ENCODE measurements at places on chromosomes 1 and 21.

GRCh38 chr1:40530735-40531380, 579 bp upstream of the ZNF684 start:
- peak; percentile 6 for DNase-seq

DNA sequence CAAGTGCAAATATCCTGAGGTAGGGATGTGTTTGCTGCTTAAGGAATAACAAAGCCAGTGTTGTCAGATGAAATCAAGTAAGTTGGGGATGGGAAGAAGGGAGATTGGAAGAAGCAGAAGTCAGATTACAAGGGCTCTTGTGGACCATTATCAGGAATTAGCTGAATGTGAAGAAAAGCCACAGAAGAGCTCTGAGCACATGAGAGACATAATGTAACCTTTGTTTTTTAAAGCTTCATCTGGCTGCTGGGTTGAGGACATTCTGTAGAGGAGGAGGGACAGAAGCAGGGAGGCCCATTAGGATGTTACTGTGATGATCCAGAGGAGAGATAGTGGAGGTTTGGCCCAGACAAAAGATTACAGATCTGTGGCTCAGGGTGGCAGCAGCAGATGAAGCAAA, 111.7 kb downstream of the DUSP10 start:
- DNase-seq: no peak

GRCh38 chr1:240385551-240385950, 226.4 kb downstream of the GREM2 start:
- DNase-seq: no peak

- no peak for DNase-seq
These were observed 22.3 kb downstream of the POGZ start for GRCh38 chr1:151436985-151437384.

DNA sequence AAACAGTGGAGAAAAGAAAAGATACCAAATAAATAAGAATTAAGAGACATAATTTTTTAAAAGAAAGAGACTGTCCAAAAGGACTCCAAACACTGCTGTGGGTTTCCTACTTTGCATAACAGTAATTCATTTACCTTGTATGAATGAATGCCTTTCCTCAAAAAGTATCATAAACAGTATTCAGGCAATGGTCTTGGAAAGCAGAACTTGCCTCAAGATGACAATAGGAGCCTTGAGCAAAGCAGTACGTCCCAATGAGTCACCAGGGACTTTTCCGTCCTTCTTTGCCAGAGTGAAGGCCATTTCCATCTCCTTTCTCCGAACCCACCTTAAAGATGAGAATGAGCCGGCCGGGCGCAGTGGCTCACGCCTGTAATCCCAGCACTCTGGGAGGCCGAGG, 186.4 kb downstream of the ZBTB18 start:
- no peak for DNase-seq

DNA sequence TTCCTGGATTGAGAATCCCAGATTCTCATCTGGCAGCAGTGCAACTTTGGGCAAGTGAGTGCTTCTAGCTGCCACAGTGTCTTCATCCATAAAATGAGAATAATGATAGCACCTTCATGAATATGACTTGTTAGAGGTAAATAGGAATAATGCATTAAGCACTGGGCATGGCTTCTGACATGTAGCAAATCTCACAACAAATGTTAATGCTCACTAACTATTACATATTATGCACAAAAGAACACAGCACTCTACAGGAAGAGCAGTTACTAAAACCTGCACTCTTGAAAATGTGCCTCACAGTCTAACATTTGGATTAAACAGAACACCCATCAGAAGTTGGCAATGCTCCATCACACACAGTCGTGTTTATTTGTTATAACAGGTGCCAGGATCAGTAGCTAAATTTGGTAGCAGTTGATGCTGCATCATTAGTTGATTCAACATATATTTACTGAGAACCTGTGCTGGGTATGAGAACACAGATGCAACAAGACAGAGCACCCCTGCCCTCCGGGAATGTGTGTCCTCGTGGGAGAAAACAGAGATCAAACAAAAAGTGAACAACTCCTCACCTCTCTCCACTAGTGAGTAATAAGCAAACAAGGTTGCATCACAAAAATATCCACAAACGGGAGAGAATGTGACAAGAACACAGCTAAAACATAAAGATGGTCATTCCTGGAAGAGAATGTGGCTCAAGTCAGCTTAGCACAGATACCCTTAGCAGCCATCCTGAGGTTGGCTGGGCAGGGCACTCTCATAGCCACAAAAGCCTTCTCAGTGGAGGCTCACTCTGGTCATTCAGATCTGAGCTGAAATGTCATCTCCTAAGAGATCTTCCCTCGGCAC, 26.2 kb upstream of the LBR start:
- DNase-seq: no peak

DNA sequence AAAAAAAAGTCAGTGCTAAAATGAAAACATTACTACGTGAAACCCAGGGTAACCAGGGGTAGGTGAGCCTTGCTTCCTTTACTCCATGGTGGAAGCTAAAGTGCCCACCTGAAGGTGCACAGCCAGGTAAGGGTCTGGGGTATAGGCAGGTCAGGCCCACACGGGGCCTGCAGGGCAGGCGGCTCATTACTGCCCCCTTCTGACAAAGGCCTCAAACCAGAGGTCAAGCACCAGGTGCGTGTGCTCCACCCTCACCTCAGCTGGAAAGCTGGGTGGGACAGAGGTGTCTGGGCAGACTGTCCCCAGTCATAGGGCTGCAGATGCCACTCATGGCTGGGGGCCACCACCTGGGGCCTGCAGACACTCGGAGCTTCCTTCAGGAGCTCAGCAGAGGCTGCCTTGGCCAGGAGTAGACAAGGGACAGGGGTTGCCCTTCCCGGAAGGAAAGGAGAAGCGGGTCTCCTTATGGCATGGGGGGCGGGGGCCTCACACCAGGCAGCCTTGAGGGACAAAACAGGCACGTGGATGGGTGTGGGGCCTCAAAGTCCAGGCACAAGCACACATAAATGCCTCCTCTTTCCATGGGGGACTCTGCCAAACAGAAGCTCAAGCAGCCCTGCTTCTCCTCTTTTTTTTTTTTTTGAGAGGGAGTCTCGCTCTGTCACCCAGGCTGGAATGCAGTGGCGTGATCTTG, 36.2 kb downstream of the ACOT7 start:
- no peak for DNase-seq

- peak; percentile 18 for DNase-seq
These were observed 6.3 kb upstream of the PHTF1 start for GRCh38 chr1:113765306-113766230.

GRCh38 chr1:95916616-95917015, 682.6 kb downstream of the RWDD3 start:
- peak; percentile 3 for DNase-seq

GRCh38 chr1:18575620-18576019, 55.0 kb upstream of the PAX7 start:
- DNase-seq: peak; percentile 59

- DNase-seq: no peak
These were observed 13.4 kb downstream of the PLA2G5 start for GRCh38 chr1:20083178-20083944.

DNA sequence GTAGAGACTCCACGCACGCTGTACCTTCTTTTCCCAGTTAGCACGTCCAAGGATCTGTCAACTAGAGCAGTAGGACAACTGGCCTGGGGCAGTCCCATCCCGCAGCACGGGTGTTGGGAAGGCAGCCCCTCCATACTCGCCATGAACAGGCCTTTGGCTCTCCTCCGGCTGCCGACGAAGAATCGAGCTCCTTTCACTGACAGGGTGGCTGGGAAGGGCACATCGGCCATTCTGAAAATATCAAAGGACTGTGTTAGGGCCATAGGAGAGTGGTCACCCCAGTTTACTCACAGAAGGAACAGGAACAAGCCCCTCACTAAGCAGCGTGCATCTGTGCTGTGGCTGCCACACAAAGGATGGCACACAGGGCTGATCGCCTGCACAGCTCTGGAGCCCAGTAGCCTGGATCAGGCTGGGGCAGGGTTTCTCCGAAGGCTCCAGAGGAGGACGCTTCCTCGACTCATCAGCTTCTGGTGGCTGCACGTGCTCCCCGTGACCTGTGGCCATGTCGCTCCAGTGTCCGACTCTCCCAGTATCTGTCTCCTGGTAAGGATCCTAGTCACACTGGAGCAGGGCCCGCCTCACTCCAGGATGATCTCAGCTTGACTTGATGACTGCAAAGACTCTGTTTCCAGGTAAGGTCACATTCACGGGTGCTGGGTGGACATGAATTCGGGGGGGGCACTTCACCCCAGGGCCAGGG, 8.9 kb downstream of the KRTAP10-1 start:
- DNase-seq: no peak

DNA sequence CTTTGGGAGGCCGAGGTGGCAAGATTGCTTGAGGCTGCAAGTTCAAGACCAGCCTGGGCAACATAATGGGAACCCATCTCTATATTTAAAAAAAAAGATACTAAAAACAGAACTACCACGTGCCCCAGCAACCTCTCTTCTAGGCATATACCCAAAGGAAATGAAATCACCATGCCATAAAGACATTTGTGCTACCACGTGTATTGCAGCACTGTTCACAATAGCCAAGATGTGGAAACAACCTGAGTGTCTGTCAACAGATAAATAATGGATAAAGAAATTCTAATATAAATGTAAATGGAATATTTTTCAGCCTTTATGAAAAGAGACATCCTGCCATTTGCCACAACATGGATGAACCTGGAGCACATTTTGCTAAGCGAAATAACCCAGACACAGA, 128.6 kb downstream of the PCNX2 start:
- no peak for DNase-seq

GRCh38 chr1:220637759-220638158, 52.4 kb upstream of the C1orf115 start:
- no peak for DNase-seq

DNA sequence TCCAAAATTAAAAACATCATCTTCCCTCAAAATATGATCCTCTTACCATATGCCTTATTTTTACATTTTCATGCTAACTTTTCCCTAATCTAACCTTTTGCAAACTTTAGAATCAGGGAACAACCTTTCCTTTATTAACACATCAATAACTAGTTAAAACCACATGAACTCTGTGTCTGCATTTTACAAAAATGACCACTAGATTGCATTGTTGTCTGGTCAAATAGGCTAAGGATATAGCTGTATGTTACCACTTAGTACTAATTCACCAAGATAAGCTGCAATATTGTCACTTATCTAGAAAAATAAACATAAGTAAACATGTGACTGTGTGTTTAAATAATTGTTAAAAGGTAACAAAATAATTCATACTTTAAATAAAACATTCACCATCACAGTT, 82.3 kb downstream of the DENND1B start:
- peak; percentile 5 for DNase-seq

DNA sequence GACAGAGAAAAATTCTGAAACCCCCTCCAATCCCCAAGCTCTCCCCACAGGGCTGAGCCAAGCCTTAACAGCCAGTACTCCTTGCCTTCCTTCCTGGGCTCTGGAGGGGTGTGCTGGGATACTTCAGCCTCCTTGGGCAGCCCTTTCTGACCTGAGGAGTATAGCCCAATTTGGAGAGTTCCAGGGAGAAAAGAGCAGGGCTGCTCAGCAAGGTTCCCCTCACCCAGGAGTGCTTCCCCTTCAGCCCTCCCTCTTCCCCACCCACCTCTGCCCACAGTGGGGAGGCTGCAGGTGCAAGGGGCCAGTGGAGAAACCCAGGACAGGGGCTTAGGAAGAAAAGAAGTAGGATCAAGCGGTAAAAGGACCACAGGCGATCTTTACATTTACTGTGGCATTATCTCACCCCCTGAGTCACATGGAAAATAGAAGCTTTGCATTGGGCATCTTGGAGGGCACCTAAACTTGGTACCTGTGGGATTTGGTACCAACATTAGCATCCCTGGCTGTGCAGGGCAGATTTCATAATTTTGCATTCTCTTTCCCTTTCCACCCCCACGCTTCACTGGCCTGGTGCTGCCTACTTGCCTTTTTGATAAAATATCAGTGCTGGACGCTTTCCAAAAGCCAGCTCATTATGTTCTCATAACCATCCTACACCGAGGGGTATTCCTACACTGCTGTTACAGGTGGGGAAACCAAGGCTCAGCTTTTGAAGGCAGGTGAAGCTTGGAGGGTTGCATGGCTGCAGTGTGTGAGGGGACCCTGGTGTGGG, 2.8 kb upstream of the ADORA1 start:
- no peak for DNase-seq

DNA sequence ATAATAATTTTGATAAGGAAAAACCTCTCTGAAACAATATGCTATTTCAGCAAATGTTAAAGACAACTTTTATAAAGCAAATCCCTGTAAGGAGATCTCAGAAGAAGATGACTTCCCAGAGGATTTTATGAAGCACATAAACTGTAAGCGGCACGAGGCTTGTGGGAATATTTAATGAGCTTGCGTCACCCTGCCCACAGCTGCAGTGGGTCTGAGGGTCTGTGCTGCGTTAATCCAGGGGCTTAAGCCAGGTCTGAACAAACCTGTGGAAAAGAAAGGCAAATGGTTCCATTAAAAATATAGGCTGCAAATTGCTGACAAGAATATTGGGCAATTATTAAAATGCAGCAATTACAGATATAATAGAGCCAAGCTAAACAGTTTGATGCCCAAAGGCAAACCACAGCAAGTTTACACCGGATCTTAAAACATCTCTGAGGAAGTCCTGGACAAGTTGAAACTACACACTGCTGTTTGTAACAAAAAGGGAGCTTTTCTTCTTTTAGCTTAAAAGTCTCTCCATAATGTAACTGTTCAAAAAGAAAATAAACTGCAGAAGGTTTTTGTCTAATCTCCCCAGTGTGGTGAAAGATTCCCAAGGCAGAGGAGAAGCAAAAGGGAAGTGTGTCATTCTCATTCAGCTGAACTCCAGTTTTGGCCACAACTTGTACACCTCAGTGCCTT, 21.8 kb downstream of the TGFBR3 start:
- peak; percentile 23 for DNase-seq

- no peak for DNase-seq
These were observed at the start of gene FCRL1 for GRCh38 chr1:157819896-157820295. TSS of gene FCRL1 (minus strand) at chr1:157820120. CDS start at chr1:157820037, 83 bp downstream.

- no peak for DNase-seq
These were observed 7.0 kb downstream of the TMEM61 start for GRCh38 chr1:54987427-54987826.

DNA sequence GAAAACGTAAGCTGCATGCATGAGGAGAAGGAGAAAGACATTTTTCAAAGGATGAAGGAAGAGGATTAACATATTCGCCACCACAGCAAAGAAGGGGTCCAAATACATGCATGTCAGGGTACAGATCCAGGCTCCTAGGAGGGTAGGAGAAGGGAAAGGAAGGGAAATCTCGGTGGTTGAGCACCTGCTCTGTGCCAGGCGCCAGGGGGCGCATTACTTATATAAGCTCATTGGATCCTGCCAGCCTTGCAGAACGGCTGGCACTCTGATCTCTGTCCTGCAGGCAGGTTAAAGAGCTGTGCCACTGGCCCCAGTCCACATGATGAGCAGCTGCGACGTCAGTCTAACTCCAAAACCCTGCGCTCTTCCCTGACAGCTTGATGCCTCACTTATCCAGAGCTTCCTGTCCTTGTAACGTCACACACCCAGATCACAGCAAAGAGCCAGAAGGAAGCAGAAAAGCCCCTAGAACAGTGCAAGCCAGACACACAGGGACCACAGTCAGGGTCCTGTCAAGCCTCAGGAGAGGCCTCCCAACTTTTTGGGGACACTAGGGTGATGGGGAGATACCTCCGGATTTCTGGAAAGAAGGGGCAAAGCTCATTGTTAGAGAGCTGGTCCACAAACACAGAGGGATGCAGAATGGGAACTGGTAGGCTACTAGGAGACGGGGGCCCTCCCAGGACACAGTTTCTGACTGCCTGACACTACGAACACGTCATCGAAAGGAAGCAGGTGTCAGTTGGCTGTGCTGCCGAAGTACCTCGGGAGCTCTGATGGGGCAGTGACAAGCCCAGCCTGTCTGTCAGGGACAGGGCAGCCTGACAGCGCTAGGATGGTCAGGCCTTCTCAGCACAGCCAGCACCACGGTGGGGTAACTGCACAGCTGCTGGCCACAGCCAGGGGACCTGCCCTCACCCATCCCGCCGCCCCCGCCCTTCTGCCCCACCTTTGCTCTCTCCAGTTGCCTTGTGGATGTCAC, 99.1 kb downstream of the BEND5 start:
- DNase-seq: peak; percentile 48
